Inflammatory macrophage treated with lipopolysaccharide for 4 hours (primary cell): ENCODE measurements at places on chromosomes 3 and 15.
A peak's percentile ranks its signal among the peaks of the same experiment; 100 is the strongest.

DNA sequence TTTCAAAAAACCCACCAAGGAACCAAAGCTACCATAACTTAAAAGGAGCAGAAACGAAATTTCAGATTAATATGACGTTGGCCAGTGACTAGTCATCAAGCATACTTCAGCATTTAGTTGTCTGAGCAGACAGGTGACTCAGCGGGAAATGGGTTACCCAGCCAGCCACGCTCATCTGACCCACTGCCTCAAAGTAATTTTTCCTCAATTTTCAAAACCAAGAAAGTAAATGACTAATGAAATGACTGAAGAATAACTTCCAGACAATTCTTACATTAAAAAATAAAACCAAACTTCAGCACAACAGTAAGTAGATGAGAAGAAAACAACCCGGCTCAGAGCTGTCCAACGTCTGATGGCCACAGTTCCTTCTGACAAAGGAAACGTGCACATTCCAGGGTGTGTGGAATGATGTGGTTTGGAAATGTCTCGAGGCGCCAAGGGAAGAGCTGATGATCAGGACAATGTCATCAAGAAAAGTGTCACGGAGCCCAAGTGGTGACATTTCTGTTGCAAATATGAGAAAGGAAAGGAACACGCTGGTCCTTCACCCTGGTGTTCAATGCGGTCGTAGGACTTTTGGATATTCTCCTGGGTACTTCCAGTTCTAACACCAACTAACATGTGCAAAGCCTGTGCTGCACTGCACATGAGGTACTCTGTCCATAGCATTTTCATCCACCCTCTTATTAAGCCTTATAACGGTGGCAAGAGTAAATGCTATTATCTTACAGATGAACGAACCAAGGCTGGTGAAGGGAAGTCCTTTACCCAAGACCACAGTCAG, 79.1 kb downstream of the FOXP1 start:
- DNase-seq, result peak; percentile 87

DNA sequence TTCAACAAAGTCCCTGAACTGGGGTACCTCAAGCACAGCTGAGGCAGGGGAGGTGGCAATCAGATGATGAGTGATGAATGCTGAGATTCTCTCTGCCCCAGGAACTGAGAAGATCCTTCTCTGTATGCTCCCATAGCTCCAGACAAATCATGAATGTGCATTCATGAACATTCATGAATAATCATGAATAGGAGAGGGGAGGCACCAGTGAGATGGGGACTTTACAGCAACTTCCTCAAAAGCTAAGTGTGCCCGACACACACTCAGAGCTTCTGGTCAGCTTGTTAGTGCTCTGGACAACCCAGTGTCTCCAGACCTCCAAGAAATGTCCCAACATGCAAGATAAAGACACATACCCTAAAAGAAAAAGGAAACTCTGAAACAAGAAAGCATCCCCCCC, 24.3 kb downstream of the LRRC2 start:
- no peak for DNase-seq

DNA sequence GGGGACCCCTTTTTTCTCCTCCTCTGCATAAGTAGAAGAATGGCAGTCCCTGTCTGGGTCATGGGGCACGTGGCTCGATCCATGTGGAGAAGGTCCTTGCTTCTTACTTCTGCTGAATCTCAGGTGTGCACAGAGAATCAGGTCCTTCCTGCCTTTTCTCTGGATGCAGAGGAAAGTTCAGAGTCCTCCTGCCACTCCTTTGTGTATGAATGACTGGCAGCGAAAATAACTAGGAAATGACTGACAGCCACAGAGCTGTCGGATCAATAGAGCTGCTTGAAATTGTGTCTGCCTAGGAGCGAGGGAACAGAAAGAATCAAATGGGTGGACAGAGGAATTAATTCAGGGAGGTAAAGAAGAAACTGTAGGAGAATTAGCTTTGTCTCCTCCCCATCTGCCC, 49.6 kb upstream of the ROPN1 start:
- DNase-seq, result no peak

GRCh38 chr15:78625606-78626280, 4.9 kb upstream of the CHRNA3 start:
- DNase-seq, result no peak

GRCh38 chr3:110773413-110773954, 298.1 kb upstream of the NECTIN3 start:
- DNase-seq, result no peak

GRCh38 chr15:34243226-34243625, 18.4 kb downstream of the EMC4 start:
- no peak for DNase-seq

DNA sequence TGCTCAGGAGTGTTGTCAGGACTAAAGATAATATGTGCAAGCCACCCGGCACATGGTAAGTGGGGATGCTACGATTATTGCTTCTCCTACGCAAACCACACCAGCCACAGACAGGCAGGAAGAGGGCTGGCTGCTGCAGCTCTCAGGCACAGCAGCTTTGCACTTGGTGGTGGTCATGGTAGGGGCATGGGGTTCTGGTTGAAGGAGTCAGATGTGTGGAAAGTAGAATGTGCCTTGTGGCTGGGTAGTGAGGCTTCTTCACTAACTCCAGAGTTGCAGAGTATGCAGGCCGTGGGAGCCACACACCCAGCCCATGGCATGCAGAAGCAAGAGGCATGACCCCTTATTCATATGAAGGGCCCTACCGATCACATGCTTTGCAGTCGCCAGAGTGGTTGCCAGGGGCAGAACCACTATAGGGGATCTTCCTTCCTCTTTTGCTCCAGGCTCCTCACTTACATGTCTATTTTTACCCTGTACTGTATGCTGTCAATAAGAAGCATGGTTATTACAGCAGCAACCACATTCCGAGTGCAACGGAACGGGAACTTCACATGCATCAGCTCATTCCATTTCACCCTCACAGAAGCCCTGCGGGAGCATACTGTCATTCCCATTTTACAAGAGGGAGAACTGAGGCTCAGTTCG, 59.2 kb upstream of the HERC1 start:
- peak; percentile 91 for DNase-seq

- no peak for DNase-seq
Measured at GRCh38 chr3:194395212-194395611, 3.9 kb downstream of the GP5 start.

DNA sequence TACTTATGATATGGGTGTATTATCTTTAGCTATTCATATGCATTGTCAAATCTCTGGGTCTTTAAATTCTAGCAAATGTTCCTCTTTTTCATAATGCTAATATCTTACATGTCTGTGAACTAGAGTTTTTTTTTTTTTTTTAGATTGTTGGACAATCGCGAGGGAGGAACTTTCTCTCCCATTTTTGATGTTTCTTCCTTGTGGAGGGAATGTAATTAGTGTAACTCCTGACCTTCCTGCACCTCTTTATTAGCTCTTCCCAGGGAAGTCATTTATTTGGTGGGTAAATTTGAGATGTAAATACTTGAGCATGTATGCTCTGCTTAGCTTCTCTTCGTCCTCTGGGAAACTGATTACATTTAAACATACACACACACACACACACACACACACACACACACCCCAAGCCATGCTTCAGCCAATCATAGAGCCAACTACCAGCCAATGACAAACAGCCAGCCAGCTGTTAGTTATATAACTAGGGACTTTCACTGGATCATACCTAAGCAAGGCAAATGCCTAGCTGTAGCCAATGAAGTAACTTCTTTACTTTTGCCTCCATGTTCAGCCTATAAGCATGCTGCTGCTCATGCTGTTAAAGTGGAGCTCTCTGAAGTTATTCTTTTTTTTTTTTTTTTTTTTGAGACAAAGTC, 8.3 kb upstream of the USP8 start:
- DNase-seq, result no peak

- no peak for DNase-seq
Measured at GRCh38 chr15:77554306-77555080, 78.2 kb downstream of the LINGO1 start.

- peak; percentile 2 for DNase-seq
Measured at GRCh38 chr3:128012050-128012449, 40.2 kb upstream of the SEC61A1 start.

DNA sequence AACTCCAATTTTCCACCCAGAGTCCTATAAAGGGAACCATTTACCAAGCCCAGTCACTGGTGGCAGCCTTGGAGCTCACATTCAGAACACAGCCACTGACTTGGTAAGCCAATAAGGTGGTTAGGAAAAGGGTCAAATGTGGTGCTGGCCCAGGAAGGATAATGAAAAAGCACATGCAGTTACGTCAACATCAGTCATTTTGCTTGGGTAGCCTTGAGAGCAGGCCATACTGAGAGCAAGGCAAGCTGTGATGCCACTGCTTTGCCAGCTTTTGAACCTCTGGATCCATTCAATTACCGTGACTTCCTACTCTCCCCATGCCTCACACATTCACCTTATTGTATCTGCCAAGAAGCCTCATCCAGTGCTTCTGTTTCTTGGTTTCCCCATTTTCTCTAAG, 253.6 kb downstream of the OPA1 start:
- no peak for DNase-seq

- peak; percentile 14 for DNase-seq
Measured at GRCh38 chr15:81073801-81074200, 60.3 kb upstream of the CFAP161 start.

- DNase-seq, result peak; percentile 26
Measured at GRCh38 chr3:68893600-68894239, 38.6 kb downstream of the TAFA4 start.

DNA sequence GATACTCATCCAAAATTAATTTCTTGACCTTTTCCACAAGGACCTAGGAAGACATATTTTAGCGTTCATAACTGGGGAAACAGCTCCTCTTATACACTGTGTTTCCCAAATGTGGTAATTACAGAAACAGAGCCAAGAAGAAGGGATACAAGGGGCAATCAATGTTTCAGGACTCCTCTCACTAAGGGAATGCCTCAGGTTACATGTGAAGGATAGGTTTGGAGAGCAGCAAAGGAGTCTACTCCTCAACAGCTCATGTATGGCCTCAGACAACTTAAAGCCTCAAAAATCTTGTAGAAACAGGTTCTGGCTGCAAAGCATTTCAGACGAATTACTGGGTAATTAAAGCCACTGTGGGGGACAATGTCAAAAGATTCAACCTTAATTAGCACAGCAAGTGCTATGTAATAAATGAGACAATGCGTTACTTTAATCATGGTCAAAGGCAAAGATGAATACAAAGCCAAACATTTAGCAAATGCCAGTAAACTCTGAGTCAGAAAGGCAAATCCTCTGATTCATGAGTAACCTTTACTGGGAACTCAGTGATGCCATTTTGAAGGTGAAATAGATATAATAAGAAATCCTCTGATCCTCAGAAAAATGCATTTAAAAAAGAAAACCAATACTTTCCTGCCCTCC, 1111.2 kb downstream of the TUSC7 start:
- no peak for DNase-seq

- DNase-seq, result no peak
Measured at GRCh38 chr3:132404276-132404675, 13.0 kb upstream of the DNAJC13 start.

- no peak for DNase-seq
Measured at GRCh38 chr3:16864610-16865313, 20.0 kb upstream of the PLCL2 start.

DNA sequence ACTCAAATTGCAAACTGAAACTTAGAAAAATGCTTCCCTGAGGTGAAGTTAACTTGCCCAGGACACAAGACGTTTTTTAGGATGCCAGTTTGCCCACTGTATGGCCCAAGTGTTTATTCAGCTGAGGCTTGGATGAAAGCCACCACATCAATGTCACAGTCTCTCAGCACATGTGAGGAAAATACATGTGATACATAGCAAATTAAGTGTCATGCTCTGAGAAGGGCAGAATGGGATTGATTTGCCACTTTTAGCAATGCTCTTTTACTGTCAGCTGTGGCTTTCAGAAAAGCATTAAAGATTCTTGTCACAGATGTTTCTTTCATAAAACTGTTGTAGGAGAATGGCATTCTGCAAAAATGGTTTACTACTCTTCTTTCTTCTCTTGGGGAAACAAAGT, 165.5 kb downstream of the ZIC1 start:
- DNase-seq, result no peak

- DNase-seq, result no peak
Measured at GRCh38 chr15:62492900-62493299, 327.8 kb upstream of the C2CD4B start.

DNA sequence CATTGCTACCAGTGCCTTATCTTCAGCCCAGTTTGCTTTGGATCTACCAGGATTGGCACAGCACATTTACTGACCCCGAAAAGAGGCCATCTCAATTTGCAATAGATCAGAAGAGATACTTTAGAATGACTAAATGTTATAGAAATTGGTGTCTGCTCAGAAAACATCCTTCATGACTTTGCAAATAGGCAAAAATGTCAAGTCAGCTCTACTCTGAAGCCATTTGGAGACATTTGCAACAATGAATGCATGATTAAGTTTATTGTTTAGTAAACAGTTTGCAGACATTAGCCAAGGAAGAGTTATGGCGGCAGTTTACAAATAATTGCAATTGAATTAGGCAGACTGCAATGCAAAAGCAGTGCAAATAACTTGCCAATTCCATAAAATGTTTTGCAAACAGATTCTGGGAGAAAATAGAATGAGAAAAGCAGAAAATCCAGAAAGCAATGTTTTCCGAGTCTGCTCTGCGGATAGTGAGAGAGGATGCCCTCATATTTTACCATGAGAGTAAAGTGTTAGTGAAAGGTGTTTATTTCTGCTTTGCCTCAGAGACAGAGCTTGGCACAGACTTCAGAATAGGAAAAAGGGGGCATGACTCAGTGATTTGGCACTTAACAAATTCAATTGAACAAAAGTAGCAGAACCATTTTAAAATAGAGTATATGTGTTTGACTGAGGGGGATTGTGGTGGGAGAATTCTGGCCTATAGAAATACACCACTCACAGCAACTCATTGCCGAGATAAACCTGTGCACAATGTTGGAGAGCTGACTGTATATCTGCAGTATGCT, 334.9 kb upstream of the NR2F2 start:
- DNase-seq, result no peak

GRCh38 chr15:33309602-33310276, 1.0 kb upstream of the RYR3 start:
- peak; percentile 17 for DNase-seq

GRCh38 chr3:61872077-61872706, 310.8 kb downstream of the PTPRG start:
- no peak for DNase-seq

GRCh38 chr3:17201538-17201937, 316.8 kb downstream of the PLCL2 start:
- no peak for DNase-seq

DNA sequence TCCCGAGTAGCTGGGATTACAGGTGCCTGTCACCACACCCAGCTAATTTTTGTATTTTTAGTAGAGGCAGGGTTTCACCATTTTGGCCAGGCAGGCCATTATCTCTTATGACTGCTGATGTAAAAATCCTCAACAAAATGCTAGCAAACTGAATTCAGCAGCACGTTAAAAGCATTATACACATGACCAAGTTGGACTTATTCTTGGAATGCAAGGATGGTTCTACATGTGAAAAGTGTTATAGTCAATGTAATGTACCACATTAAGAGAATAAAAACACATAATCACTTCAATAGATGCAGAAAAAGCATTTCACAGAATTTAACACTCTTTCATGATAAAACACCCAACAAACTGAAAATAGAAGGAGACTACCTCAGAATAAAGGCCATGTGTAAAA, 20.2 kb downstream of the RNF13 start:
- no peak for DNase-seq

GRCh38 chr15:70354346-70354905, 256.7 kb upstream of the TLE3 start:
- DNase-seq, result no peak
